ENCODE measurements at places on chromosomes 2 and 18.

DNA sequence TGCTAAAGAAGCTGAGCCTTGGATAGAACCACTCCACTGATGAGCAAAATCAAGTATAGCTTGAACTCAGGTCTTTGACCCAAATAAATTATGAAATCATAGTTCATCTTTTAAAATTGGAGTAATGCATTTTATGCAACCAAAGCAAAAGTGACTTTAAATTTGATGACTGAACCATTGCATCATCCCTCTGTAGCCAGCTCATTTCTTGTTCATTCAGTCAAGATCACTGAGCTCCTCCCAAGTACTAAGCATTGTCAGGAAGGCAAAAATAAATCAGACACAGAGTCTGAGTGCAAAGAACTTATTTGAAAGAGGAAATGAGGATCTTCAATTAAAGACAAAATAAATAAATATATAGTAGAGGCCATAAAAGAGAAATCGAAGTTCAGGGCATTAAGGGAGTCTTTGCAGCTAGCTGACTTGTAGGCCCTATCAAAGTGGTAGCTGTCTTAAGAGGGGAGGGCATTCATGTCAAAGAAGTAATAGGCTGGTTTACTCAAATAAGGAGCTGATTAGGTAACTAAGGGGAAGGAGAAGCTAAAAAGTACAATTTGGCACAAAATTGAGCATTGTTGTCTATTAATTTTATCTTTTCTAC, 411.8 kb downstream of the MTX2 start:
- DNase-seq: no peak

DNA sequence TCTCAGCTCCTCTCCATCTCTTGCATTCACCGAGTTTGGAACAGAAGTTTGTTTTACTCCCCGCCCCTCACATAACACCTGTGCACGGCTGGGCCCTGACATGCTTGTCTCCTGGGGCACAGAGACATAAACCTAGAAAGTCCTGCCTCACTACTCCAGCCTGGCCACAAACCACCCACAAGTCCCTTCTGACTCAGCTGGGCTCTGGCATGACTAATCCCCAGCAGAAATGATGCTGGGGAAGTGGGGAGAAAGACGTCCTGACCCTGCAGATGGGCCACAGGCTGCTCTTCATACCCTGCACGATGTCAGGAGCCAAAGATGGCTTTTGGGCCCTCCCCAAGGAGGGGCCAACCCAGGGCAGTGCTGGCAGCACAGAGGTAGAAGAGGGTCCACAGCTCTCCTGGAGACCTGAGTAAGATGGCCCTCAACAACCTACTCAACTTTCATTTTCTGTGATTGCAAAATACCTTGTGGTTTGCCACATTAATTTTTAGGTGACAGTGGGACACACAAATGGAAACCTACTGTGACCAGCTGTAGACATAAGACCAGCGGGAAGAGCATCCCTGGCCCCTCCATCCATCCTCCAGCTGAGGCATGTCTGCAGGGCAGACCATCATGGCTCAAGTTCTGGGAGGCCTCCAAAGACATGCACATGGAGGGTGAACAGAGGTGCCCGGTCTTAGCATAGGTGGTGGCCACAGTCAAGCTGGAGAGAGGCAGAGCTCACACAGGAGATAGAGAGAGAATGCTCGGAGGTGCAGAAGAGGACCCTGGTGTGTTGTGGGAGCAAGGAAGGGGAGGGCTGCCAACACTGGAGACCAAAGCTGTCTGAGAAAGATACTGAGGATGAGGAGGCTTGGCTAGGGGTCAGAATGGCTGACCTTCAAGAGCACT, 40.0 kb downstream of the DNMT3A start:
- no peak for DNase-seq

GRCh38 chr2:105915005-105915558, 170.4 kb downstream of the NCK2 start:
- no peak for DNase-seq

DNA sequence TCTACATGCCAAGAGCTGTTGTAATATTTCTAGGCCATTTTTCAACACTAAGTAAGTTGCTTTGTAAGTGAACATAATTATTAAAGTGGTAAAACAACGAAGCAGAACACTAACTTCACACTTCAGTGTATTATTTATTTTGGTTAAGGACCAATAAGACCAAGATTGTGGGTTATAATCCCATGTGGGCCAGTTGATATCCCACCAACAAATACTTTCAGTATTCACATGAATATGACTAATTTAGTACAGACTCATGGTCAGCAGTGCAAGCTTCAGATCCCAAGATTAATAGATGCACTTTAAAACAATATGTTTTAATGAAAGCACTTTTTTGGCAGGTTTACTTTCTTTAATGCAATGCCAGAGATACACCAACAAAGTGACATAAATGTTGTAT, 154.3 kb downstream of the LCLAT1 start:
- DNase-seq: no peak

DNA sequence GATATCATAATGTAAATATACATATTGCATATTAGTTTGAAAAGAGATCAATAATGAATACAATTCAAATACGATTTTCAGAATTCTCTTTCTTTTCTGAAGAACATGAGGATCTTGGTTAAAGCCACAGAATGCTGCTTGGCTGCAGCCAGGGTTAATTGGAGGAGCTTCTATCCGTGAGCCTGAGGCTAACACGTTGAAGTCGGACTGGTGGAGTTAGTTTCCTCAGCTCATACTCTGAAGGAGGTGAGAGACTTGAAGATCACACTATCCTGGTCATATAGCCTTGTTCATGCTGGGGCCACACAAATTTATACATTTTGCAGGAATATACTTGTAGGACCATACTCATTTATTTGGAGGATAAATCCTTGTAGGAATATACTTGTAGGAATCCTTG, 335.8 kb downstream of the TRIB2 start:
- DNase-seq: no peak

- no peak for DNase-seq
These were observed 59.9 kb downstream of the INSIG2 start for GRCh38 chr2:118148133-118148532.
